ENCODE measurements at places on chromosomes 3 and 15.

DNA sequence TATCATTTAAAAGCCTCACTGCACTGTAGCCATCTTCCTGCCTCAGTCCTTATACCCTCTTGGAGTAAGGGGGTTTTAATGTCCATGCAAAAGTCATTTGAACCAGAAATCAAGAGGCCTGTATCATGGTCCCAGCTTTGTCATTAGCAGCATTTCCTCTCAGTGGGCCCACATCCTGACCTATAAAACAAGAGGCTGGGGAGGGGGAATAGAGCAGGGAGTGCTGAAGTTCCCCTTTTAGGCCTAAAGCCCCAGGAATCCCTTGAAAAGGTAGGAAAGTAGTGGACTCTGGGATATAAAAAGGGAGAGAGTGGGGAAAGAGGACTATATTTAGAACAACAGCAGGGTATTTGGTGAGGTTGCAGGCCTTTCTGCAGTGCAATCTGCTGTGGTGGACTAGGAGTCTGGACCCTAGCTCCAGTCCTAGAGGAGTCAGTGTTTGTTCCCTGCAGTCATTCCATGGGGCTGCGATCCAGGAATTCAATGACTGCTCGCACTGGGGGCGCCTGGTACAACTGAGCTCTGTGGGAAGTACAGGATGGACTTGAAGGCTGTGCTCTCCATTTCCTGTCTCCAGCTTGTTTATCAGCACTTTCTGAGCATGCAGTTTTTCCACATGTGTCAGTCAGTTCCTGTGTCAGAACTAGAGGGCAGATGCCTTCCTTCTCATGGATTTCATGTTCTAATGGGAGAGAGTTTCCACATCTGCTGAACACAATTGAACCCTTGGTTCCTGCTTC lies 46.8 kb downstream of the PDHB start:
- peak; percentile 21 for DNase-seq

DNA sequence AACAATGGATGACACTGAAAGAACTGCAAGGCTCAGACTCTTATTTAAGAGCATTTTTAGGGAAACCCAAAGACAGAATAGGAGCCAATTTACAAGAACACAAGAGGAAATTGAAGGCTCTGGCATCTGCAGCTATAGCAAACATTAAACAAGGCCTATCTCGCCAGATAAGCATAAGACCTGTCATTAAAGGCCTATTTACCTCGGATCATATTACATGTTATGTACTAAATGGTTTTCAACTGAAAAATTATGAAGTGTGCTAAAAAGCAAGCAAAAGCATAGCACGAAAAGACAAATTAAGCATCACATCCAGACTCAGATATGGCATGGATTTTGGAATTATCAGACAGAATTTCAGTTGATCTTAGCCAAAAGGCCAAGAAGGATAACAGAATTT lies 617.1 kb downstream of the SQOR start:
- DNase-seq: no peak

- no peak for DNase-seq
Observed at GRCh38 chr3:62870321-62870720, 4.9 kb downstream of the CADPS start.

- DNase-seq: no peak
Observed at GRCh38 chr3:22231061-22231460, 480.1 kb upstream of the ZNF385D start.

- no peak for DNase-seq
Observed at GRCh38 chr3:56903231-56903782, 101.6 kb upstream of the ARHGEF3 start.

- no peak for DNase-seq
Observed at GRCh38 chr3:125957674-125958510, 11.1 kb upstream of the ROPN1B start.

GRCh38 chr3:195777975-195778374 lies 33.8 kb downstream of the MUC4 start:
- DNase-seq: peak; percentile 42

DNA sequence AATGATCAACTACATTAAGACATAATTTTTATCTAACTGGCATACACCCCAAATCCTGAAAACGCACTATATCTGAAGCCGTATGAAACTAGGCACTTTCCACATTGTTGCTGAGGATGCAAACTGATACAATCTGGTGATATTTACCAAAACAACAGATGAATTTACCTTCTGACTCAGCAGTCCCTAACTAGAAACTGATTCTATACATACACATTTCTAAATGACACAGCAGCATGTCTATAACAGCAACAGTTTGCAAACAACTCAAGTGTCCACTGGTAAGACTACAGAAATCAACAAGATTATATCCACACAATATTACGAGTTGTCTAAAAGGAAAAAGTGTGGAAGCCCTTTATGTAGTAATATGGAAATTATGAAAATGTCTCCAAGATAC lies 22.9 kb downstream of the SECISBP2L start:
- no peak for DNase-seq

DNA sequence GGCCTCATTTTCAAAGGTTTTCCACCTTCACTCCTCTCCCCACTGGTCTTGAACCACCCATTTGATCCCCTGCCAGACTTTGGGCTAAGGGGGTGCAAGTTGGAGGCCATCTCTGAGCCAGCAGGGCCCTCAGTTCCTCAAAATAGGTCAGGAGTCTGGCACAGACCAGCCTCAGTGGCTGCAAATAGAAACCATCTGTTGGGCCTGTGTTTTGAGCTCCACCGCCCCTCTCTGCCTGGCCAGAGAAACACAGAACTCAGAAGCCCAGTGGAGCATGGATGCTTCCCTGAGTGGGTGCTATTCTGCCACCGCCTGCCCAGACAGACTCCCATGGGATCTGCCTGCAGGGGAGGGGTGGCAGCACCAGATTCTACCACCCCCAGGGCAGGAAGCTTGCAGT lies 56.3 kb downstream of the CORO2B start:
- DNase-seq: no peak

GRCh38 chr15:71323584-71323983 lies 208.3 kb downstream of the THSD4 start:
- peak; percentile 61 for DNase-seq

- DNase-seq: peak; percentile 34
Observed at GRCh38 chr3:108662142-108662738, 72.7 kb downstream of the DZIP3 start.

GRCh38 chr3:152356870-152357276 lies 88.1 kb downstream of the MBNL1 start:
- DNase-seq: no peak

GRCh38 chr3:129439817-129440617 lies at the start of the genes IFT122 and MBD4:
Gene IFT122, plus strand, starts transcription at chr3:129440224. Its CDS starts 107 bp downstream, at chr3:129440331.
Gene MBD4, minus strand, starts transcription at chr3:129439948. Its CDS starts 115 bp downstream, at chr3:129439833.
- DNase-seq: peak; percentile 99

- no peak for DNase-seq
Observed at GRCh38 chr3:64957408-64958198, 269.8 kb upstream of the ADAMTS9 start.

DNA sequence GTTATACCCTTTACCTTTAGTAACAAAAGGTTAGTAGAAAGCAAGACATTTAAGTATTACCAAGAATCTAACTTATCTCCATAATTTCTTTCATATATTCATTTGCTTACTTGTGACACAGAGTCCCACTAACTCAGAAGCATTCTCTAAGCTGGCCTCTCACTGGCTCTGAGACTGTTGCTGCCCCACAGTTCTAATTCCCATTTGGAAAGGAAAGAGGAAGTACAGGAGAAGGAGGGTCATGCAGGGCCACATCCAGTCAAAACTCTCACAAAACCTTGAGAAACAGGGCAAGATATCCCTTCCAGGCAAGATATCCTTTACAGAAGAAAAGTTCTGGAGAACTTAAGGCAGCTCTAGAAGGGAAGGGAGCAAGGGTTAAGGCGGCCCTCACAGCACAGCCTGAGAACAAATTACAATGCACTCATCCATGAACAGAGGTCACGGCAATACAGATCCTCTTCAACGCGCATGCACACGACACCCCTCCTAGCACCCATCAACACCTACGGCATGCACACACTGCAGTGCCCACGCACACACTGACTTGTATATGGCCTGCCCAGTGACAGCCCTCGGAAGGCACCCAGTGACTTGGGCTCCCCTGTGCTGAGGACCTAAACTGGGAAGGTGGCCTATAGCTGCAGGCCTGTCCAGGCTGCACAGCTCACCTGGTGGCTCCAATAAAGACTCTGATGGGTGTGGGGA lies 13.0 kb upstream of the MYO5C start:
- no peak for DNase-seq

DNA sequence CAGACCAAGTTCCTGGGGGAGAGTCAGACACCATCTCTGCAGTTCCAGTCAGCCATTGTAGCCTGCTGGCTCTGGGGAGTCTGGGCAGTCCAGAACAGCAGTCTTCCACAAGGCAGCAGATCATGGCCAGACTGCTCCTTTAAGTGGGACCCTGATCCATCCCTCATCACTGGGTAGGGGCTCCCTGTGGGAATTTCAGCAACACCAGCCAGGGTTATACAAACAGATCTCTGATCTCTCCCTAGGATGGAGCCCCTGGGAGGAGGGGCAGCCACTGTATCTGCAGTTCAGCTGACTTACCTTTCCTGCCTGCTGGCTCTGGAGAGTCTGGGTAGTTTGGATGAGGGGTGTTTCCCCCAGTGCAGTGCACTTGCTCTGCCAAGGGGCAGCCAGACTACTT lies 42.1 kb upstream of the UNC13C start:
- DNase-seq: no peak

GRCh38 chr3:155983834-155984474 lies 113.5 kb downstream of the GMPS start:
- DNase-seq: no peak

- DNase-seq: no peak
Observed at GRCh38 chr3:115520241-115520640, 103.1 kb upstream of the GAP43 start.

DNA sequence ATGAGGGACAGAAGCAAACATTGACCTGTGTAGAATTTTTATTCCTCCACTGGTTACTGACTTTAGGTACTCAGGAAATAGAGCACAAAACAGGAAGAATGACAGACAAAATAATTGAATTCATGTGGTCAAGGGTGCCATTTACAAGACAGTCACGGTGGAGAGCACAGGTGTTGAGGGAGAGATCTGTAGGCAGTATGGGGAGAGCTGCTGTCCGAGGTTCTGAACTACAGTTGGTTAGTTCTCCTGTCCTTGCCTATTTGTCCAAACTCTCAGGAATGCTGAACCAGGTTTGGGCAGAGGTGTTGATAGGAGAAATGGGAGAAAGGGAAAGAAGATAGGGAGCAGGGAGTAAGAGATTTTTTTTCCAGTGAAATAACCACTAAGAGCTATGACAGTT lies 178.5 kb upstream of the ZBTB20 start:
- peak; percentile 39 for DNase-seq
